ENCODE measurements at places on chromosomes 4 and X.

GRCh38 chrX:68112321-68112720 is 321.0 kb downstream of the OPHN1 start:
- no peak for DNase-seq

DNA sequence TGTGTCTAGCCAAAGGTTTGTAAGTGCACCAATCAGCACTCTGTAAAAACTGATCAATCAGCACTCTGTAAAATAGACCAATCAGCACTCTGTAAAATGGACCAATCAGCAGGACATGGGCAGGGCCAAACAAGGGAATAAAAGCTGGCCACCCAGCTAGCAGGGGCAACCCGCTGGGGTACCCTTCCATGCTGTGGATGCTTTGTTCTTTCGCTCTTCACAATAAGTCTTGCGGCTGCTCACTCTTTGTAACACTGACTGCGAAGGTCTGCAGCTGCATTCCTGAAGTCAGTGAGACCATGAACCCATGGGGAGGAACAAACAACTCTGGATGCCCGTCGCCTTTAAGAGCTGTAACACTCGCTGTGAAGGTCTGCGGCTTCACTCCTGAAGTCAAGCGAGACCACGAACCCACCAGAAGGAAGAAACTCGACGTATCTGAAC is 14.3 kb downstream of the HNRNPDL start:
- no peak for DNase-seq

- DNase-seq = no peak
Observed at GRCh38 chr4:744212-744841, 38.7 kb downstream of the PCGF3 start.

- DNase-seq = peak; percentile 11
Observed at GRCh38 chrX:119853444-119853843, 681 bp upstream of the UPF3B start.

GRCh38 chrX:133454491-133454914 is 39.2 kb upstream of the GPC4 start:
- no peak for DNase-seq

DNA sequence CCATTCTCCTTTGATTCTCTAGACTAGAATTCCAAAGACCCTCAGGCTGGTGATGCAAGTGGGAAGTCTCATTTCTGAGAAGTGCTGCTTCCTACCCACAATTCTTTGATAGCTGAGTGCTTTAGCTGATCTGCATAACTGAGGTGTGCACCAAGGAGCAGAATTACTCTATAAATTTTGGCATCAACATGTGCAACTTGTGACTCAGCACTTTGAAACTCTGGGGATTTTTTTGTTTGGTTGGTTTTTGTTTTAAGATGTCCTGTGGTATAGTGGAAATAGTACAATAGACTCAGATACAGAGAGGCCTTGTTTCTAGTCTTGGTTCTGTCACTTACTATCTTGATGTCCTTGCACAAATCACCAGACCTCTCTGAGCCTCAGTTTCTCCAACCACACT is 148.4 kb downstream of the AR start:
- DNase-seq = no peak

Measured in ACHN (cell line).